ENCODE measurements at places on chromosomes 2 and 18.

DNA sequence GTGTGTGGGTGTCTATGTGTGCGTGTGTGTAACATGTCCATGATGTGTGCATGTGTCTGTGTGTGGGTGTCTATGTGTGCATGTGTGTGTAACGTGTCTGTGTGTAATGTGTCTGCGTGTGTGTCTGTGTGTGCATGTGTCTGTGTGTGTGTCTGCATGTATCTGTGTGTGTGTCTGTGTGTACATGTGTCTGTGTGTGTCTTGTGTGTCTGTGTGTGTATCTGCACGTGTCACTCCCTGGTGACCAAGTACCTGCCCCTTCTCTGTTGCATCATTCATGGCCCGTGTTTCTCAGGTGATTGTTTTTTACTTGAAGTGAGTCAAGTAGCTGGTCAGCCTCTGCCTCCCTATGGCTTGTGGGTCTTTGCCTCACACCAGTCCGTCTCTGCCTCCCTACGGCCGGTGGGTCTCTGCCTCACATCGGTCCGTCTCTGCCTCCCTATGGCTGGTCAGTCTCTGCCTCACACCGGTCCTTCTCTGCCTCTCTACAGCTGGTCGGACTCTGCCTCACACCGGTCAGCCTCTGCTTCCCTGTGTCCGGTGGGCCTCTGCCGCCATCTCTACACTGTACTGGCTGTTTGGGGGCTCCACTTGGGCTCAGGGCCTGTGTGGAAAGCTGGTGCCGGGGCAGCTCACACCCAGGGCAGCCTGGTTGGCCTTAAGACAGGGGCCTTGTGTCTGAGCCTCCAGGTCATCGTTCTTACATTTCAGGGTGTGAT is 31.6 kb downstream of the KCNG2 start:
- no peak for DNase-seq

DNA sequence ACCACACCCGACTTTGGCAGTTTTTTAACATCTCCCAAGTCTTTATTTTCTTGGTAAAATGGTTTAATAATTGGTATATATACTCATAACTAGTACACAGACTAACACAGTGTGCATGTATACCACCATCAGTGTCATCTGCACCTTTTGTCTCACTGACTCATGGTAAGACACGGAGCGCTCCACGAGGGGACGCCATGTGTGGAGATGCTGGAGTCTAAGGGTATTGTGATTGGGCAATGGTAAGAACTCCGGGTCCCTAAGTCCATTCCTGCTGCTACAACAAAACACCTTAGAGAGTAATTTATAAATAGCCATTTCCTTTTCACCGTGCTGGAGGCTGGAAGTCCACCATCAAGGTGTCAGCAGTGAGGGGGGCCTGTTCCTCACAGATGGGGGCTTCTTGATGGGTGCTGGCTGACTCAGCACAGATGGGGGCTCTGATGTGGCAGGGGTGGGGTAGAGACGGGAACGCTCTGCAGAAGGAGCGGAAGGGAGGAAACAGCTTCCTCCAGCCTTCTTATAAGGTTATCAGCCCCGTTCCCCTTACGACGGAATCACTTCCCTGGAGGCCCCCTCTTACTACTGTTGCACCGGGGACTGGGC is 42.0 kb upstream of the EDAR start:
- no peak for DNase-seq

DNA sequence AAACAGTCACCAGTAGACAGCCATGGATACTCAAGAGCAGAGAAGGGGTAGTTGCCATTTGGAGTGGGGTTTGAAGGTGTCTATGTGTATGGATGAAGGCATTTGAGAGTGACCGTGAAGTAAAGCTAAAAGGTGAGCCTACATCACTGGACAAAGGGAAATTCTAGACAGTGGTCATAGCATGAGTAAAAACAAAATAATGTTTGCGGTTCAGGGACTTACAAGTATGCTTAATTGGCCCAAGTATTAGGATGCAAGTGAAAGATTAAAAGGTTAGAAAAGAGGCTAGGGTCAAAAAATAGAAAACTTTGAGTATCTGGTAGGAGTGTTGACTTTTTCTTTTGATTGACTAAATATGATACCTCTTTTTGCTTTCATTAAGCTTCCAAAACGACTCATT is 238.1 kb upstream of the SLC8A1 start:
- no peak for DNase-seq

DNA sequence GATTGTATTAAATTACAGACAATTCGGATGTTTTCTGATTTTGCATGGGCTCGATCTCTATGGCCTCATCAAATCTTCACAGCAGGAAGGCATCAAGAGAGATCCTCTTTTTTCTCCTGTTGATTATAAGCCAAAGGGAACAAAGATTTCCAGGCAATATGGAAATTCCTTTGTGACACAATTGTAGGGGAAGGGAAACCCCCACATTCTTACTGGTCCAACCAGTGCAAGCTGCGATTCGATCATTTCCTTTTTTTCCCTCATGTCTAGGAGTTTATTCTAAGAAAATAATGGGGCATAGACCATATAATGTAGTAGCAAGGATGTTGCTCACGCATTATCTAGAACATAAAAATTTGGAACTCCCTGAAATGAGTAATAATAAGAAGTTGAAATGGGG is 87.7 kb downstream of the LYPD6 start:
- DNase-seq, result no peak

GRCh38 chr2:48733067-48733503 is 22.4 kb downstream of the LHCGR start:
- no peak for DNase-seq

DNA sequence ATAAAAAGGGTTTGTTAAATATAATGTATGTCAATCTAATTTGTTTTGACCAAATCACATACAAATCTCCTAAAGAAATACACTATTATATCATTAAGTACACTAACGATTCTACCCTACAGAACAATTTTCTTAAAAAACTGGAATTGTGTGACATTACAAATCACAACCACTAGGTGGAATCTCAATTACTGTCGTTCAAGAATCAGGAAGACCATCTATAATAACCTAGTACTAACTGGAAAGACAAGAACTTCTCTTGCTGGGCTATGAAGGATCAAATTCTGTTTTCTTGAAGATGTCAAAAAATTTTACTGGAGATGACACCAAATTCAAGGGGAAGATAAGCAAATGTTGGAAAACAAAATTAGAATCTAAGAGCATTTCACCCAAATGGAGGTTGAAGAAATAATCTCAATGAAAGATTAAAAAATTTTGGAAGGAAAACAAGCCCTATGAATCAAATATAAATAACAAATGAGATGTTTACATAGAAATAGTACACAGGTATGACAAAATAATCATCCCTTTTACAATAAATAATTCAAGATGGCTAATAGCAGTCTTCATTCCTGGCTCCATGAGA is 110.9 kb downstream of the STK39 start:
- DNase-seq, result no peak

DNA sequence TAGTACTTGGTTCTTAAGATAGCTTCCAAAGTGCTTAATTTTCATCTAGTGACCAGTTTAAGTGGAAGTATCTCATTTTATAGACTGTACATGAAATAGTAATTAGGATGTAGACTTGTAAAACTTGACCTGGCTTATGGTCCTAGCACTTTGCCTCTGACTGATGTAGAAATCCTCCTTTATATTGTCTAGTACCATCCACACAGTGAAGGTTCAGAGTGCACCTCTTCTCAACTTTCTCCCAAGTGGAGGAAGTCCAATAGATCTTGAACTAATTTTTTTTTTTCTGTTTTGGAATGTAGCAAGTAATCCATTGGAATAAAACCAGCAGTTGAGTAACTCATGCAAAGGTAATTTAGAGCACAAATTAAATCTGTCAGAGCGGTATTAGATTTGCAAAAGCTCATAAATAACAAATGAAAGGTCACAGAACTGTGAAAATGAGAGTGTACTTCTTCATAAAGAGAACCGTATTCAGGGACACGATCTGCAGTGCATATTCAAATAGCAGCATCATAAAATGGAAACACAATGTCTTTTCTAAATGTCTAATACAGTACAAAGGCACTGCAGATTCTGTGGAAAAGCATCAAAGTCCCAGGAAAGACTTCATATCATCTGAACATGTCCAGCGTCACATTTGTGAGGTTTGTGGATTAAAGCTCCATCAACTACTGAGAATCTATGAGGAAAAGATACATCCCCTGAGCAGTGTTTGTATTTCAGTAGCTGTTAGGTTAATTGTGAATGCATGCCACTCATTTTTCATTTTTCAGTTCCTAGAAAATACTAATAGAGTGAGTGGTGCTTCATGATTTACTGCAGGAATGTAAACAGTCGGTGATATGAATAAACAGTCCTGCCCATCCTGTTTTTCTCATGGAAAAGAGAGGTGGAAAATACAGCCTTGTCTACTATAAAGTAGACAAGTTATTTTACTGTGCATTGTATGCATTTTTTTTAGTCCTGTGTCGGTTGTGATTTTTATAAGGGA is 100.7 kb downstream of the LYPD6 start:
- no peak for DNase-seq

GRCh38 chr2:112640800-112641675 is 4.7 kb upstream of the SLC20A1 start:
- no peak for DNase-seq

DNA sequence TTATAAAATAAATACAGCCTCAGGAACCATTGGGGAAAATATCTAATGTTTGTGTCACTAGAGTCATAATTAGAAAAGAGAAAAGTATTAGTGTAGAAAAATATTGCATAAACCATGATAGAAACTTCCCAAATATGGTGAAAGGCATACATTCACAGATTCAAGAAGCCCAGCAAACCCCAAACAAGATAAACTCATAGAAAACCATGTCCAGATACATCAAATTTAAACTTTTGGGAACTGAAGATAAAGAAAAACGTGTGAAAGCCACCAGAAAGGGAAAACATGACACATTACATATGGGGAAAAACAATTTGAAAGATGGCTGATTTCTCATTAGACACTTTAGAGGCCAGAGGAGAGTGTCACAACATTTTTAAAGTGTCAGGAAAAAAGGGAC is 236.5 kb upstream of the FN1 start:
- no peak for DNase-seq

- DNase-seq, result no peak
These were observed 90.3 kb upstream of the CAPN13 start for GRCh38 chr2:30897539-30897938.

GRCh38 chr2:99836690-99837605 is 305.4 kb downstream of the AFF3 start:
- DNase-seq, result no peak

DNA sequence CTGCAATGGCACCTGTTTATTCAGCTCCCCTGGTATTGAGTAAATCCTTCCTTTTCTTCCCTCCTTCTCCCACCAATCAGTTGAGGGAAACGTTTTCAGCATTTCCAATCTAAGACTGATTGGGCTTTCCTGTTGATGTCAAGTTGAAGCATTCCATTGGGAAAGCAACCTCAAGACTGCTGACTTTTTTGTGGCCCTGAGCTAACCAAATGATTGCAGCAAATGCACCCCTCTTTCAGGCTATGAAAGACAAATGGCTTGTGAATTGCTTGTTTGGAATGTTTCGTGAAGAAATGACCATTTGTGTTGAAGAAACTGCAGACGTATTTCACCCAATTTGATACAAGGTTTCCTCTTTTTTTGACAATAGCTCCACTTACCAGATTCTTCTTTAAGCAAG is 303.5 kb downstream of the EPHA4 start:
- DNase-seq, result no peak

DNA sequence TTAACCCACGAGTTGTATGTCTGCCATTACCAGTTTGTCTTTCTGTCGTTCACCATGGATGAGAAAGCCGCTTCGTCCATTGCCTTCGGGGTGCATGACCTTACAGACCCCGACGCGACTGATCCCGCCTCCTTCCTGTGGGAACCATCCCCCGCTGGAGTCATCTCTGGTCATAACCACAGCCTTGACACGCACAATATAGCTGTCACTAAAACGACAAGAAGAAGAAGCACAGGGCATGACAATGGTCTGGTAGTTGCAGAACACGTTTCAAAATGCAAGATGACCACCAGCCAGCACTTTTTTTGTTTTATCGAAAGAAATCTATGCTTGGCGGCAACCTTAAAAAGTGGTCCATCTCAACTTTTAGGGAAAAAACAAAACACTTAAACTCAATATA is 87.7 kb downstream of the SPRED2 start:
- DNase-seq, result no peak

DNA sequence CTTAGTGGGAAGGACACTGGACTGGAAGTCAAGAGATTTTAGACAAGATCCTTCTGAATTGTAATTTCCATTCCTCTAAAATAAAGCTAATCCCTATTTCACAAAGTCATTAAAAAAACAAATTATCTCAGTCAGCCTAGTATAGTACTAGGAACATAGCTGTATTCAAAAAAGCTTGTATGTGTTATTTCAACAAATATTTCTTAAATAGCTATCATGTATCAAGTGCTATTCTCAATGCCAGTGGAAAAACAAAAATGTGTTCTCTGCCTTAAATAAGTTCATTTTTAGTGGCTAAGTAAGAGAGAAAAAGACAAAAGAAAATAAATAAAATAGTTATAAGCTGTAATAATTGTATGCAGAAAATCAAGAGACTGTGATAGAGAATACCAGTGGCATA is 541.8 kb upstream of the CDH2 start:
- no peak for DNase-seq

DNA sequence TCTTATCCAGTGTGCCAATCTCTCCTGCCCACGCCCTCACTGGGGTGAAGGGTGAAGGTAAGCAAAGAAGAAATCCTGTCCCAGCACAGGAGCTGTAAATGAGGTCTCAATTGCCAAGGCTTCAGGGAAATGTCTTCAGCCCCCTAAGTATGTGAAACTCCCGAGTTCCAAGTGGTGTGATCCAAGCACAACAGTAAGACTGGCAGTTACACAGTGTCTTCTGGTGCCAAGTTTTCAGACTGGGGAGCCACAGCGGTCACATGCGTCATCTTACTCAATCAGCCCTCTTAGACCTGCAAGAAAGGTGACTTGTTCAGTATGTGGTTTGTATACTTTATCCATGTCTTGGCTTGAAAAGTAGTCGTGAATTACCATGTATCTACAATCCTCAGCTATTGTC is 55.0 kb upstream of the SPRED2 start:
- no peak for DNase-seq

DNA sequence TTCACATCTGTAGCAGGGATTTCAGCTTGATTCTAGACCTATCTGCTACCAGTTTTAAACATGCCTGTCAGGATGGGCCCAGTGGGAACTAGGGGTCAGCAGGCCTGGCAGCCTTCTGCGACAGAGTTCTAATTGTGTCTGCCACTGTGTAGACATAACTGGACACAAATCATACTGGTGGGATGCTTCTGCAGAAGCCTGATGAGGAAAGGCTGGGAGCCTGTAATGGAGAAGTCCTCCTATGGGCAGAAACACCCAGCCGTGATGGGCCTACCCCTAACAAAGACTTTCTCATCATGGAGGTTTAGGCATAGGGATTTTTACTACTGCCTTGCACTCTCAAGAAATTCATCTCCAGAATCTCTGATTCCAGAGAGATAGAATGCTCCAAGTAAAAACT is 166.9 kb downstream of the PDE11A start:
- DNase-seq, result no peak
